Stimulated activated CD8-positive, alpha-beta memory T cell treated with anti-CD3 and anti-CD28 coated beads, Interleukin-7, amount 100 ng/mL, for 4 hours (primary cell): ENCODE measurements at places on chromosomes 2 and 18.

GRCh38 chr18:32025744-32026143 is 7.1 kb downstream of the RNF125 start:
- no peak for DNase-seq

DNA sequence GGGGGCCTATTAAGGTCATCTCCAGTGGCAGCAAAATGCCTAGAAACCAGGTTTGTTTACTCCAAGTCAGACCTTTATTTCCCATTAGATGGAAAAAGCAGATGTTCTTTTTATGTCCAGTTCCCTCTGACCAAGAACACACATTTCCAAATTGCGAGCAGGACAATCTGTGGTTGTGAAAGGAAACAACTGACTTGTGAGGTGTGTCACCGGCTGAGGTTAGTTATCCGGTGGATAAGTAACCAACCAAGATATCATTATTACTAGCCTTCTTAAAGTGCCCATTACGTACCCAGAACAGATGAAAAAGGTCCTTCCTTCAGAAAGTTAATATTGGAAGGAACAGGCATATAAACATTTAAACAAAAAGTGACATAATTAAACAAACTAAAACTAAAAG is 112.9 kb downstream of the THADA start:
- no peak for DNase-seq

DNA sequence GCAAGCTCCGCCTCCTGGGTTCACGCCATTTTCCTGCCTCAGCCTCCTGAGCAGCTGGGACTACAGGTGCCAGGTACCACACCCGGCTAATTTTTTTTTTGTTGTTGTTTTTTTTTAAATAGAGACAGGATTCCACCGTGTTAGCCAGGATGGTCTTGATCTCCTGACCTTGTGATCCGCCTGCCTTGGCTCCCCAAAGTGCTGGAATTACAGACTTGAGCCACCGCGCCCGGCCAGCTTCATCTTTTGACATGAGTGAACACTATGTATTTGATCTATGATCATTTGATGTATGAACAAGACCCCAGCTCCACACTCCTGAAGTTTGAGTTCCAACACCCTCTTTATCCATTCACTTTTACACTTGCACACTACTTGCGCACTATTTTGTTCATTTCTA is 43.4 kb upstream of the LPIN2 start:
- DNase-seq: no peak

GRCh38 chr18:61887838-61888237 is 5.0 kb downstream of the RNF152 start:
- no peak for DNase-seq

DNA sequence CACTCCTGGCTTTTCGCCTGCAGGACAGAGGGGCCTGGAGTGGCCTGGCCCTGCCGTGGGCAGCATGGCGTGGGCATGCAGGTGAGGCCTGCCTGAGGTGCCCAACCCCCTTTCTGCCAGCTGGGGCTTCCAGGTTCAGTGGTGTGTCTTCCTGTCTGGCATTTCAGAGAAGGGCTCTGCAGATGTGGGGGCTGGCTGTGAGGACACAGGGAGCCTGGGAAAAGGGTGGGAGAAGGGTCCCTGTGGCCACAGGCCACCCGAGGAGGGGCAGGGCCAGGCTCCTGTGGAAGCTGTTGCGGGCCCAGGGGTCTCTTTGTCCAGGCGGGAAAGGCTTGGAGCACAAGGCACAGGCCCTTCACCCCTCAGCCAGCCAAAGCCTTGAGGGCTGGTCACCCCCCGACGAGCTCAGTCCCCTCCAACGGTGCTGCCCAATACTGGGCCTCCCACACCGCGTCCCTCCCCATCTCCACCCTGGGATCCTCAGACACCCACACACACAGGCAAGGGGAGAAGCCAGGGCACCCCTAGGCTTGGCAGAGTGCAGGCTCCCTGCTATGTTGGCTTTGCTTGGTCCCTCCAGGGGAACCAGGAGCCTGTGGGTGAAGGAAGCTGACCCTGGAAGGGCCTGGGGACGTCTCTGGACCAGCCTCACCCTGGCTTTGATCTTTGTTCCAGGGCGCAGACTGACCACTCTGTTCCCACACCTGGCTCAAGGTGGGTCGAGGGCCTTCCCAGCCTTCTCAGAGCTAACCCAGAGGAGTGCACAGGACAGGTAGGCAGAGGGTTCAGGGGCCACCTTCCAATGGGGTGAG is 3.7 kb upstream of the AQP12A start:
- no peak for DNase-seq

DNA sequence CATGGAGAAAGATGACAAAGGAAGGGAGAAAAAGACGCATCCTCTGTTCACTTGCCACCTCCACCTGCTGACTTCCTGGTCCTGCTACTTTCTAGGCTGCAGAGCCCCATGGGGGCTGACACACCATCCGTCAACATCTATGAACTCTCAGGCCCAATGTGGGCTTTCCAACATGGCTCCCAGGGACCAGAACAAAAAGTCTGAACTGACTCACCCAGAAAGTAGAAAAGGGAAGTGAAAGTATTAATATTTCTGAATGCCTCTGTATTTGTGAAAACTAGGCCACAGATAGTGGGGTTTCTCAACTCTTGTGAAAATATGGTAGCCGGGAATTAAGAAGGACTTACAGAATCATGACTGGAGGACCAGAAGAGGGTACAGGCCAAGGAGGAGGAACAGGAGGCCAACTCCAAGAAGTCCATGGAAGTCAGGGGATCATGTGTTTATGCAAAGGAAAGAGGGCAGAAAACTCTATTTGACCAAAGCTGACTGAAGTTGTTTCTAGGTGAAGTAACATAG is 123.1 kb upstream of the CAB39 start:
- DNase-seq: no peak

DNA sequence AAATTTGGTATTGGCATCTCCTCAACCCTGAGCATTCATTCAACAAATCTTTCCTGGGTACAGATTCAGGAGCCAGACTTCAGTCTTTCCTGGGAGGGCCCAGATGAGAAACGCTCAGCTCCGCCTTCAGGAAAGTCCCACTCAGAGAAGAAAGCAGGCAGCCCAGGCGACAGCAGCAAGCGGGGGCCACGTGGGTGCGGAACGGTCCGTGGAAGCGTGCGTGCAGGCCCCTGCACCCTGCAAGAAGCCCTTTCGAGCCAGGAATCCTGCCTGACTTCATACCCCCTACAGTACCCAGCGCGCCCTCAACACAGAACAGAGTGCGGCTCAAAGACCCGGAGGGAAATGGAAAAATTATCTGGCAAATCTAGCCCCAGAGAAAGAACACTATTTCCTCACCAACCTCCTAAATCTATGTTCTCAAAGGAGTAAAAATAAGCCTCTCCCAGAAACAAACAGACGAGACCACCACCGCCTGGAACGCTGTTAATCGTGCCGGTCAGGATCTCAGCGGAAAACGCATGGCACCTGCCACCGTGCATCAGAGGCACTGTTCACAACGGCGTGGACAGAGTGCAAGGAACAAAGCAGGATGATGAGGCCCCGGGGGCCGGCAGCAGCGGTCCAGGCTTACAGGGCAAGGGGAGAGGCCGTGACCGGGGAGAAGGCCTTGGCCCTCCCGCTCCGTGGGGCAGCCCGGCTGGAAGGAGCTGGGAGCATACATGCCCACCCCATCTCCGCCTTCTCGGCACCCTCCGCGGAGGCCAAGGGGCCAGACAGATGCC is 318.3 kb downstream of the EIPR1 start:
- DNase-seq: no peak

GRCh38 chr2:12010059-12010458 is 263.6 kb downstream of the LPIN1 start:
- DNase-seq: no peak

GRCh38 chr2:181334158-181334826 is 122.9 kb upstream of the ITGA4 start:
- no peak for DNase-seq
